Lower leg skin (tissue), 4 donors: ENCODE measurements at places on chromosomes 6 and 20. TPM values are rescaled to one million over a fixed set of nuclear protein-coding genes. Genes with fewer than 3 reads are reported as not detected.

The PDE10A gene
- 4.4 TPM for total RNA-seq

The BPIFB2 gene
- total RNA-seq: not detected

The NR2E1 gene
- total RNA-seq: not detected

The FNDC1 gene
- total RNA-seq: not detected

The SLC17A9 gene
- 1.0 TPM for total RNA-seq

The C6orf118 gene
- total RNA-seq: not detected

DNA sequence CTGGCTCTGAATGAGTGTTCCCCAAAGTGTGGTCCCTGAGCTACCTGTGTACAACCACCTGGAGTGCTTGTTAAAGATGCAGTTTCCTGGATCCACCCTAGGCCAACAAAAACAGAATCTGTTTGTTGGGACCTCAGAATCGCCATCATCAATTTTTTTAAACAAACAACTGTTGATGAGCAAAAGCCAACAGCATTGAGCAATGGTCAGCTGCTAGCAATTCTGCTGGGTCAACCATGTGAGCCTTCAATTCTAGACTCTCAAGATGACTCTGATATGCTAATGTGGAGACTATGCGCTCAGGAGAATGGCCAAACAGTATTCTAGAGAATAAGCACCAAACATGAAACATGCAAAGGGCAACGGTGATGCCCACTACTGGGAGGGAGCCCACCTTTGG lies 64.4 kb upstream of the IYD start:
- no peak for DNase-seq

DNA sequence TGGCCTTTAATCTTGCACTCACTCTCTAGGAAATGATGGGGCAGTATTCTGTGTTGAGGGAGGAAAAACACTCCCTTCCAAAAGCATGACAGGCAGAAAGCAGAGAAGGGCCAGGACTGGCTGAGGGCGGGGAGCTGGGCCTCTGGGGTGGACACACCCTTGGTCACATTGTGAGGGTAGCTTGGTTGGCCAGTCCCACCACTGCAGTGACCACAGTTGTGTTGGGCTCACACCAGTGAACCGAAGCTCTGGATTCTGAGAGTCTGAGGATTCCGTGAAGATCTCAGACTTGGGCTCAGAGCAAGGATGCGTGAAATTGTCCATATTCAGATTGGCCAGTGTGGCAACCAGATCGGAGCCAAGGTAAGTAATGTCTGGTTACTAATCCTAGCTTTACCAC lies at the start of gene TUBB1:
Gene TUBB1 (plus strand): TSS at position 213 of the 400 bp plus-strand sequence. CDS start 94 bp downstream, at position 307.
- DNase-seq: no peak

GRCh38 chr6:34248198-34248726 lies 544 bp downstream of the SMIM29 start:
- peak; percentile 94 for DNase-seq

DNA sequence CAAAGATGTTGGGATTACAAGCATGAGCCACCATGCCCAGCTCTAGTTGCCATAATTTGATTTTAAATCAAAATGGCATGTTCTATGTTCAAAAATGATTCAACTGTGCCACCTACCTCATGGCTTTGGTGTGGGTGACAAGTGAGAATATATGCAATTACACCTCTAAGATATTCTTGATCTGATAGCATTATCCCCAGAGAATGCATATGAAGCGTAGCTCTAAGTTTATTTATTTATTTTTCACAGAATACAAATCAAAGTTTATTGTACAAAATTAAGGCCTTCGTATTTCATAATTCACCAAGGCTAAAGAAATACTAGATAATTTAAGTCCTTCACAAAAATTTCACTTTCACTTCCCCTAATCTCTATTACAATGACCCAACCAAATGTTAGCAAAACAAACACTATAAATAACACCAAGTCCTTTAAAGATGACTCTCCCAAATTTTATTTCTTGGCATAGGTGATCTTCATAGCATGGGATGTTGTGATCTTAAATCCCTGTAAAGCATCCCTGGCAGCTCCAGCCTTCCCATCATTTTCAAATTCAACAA lies 205.9 kb upstream of the TAB2 start:
- no peak for DNase-seq

GRCh38 chr6:143160439-143161220 lies 99.9 kb downstream of the AIG1 start:
- no peak for DNase-seq

- DNase-seq: peak; percentile 84
Measured at GRCh38 chr20:58993332-58994248, 12.5 kb downstream of the NELFCD start.

GRCh38 chr20:20399531-20400500 lies 31.9 kb downstream of the INSM1 start:
- DNase-seq: peak; percentile 83

DNA sequence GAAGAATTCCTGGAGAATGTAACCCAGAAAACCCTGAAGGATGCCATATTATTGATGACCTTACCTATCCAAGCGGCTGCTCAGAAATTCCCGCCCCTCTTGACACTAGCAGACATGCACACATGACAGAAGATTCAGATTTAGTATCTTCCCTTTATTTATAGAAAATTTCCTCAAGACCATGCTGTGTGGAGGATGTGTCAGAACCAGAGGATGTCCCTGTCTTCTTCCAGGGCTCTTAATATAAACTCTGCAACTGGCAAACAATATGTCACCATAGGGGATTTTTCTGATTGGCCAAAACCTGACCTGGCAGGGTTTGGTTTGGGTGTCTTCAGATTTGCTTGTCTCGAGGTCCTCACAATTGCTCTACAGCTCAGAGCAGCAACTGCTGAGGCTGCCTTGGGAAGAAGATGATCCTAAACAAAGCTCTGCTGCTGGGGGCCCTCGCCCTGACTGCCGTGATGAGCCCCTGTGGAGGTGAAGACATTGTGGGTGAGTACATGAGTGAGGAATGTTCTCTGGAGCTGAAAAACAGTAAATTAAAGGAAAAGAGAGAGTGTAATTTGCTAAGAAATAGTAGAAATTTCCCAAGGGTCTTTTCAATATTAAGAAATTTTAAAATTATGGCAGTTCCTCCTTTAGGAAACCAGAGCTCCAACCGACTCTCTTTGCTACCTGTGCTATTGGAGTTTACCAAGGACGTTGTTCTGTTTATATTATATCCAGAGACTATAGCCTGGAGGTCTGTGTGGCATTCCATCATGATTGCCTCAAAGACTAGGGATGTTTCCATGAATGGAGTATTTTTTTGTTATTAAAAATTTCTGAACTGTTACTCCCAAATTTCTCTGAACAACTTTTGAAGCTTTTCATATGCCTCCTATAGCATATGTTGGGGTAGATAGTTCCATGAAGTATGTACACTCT lies at the start of gene HLA-DQA2:
Gene HLA-DQA2 (plus strand): TSS at position 361 of the 930 bp plus-strand sequence. CDS start 53 bp downstream, at position 414.
- no peak for DNase-seq

DNA sequence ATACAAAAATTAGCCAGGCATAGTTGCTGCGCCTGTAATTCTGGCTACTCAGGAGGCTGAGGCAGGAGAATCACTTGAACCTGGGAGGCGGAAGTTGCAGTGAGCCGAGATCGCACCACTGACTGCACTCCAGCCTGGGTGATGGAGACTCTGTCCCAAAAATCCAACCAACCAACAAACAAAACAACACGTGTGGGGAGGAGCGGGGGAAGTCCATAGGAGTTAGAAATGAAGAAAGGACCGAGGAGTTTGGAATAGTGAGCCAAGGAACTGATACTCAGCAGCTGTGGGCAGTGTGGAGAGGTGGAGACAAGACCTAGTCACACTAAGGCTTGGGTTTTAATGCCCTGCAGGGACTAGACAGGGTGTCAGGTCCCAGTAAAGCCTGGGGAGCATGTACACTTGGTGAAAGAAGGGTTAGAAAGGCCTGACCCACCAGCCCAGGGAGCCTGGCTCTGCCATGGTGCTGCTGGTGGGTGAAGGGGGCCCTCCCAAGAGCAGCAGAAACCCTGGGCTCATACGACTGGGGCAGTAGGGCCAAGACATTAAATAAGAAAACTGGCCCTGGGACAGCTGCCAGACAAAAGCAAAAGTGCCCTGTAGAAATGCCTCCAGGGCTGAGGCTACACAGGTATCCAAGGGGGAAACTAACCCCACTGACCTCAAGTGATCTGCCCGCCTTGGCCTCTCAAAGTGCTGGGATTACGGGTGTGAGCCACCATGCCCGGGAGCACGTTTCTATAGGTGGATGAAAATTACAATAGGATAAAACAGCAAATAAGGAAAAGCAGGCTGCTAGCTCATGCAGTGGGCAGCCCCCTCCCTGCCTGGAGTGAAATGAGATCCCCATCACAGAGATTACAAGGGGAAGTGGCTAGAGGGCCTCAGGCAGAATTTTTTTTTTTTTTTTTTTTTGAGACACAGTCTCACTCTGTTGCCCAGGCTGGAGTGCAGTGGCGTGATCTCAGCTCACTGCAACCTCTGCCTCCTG lies 58.0 kb downstream of the MYH7B start:
- DNase-seq: no peak

DNA sequence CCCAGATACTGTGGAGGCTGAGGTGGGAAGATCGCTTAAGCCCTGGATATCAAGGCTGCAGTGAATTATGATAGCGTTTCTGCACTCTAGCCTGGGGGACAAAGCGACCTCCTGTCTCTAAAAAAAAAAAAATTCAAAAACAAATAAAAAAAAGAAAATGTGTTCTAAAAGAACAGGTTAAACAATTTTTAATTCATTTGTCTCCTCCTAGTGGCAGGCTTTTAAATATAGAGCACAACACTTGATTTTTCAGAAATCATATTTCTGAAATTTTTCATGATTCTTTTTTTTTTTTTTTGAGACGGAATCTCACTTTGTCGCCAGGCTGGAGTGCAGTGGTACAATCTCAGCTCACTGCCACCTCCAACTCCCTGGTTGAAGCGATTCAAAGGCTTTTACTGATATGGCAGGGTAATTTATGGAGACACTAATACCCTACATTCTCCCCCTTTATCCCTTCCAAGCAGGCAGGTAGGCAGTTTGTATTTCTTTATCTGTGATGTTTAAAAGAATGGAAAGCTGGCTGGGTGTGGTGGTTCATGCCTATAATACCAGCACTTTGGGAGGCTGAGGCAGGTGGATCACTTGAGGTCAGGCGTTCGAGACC lies 8.7 kb upstream of the GTF3C6 start:
- DNase-seq: no peak

GRCh38 chr6:11160199-11160598 lies 48.7 kb upstream of the ERVFRD-1 start:
- no peak for DNase-seq

DNA sequence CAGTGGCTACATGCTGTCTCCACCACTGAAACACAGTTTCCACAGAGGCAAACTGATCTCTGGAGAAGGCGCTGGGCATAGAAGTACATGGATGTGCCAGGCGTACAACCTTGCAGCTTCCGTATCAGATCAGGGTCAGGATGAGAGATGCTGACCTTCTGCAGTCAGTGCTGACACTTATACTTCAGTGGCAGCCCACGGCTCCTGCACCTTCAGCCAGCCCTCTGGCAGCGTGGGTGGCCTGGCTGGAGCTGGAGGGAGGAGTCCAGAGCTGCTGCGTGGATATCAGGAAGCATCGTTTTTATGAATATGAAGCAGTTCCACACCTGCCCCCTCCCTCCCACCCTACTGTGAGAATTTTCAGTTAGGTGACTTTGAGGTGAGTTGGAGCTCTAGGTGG lies 149.3 kb downstream of the CFAP61 start:
- no peak for DNase-seq

- no peak for DNase-seq
Measured at GRCh38 chr6:149852180-149852579, 12.0 kb downstream of the LRP11 start.

- no peak for DNase-seq
Measured at GRCh38 chr20:23145281-23145700, 59.2 kb upstream of the CD93 start.

- no peak for DNase-seq
Measured at GRCh38 chr20:59191756-59192532, 28.3 kb downstream of the ZNF831 start.

GRCh38 chr6:55980627-55981211 lies 105.3 kb upstream of the BMP5 start:
- no peak for DNase-seq

DNA sequence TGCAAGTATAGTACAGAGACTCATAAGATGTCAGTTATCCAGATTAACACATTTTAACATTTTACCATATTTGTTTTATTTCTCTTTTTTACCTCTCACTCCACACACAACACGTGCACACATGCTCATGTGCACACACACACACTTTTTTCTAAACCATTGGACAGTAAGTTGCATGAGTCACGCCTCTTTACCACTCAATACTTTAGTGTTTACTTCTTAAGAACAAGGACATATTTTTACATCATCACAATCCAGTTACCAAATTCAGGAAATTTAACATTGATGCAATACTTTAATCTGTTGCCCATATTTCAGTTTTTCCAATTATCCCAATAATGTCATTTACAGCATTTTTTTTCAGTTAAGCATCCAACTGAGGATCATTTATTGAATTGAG lies 109.0 kb downstream of the RIN2 start:
- DNase-seq: no peak

- no peak for DNase-seq
Measured at GRCh38 chr6:119677384-119677783, 327.8 kb upstream of the MAN1A1 start.

DNA sequence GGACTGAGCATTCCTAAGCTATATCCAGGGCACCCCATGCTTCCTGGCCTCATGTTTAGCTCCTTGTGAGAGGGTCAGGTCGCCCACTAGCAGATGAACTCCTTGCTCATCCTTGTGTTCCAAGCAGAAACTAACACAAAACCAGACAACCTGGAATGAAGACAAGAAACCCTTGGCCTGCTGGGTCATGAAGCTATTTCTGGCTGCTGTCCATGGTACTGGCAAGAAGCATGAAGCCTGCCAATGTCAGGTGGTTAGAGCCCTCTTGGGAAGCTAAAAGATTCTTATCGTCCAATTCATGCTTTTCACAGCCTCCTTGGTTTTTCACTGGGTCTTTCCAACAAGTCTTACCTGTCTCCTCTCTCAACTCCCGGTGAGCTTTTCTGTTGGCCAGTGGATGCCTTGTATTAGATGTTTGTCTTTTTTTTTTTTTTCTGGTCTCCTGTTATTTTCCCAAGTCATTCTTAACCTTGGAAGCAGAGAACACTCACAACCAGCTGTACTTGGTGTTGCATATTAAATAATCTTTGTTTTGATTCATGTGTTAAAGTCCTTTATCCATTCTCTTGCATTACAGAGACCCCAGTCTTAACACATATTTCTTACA lies 180.3 kb downstream of the ANKRD60 start:
- DNase-seq: peak; percentile 74

DNA sequence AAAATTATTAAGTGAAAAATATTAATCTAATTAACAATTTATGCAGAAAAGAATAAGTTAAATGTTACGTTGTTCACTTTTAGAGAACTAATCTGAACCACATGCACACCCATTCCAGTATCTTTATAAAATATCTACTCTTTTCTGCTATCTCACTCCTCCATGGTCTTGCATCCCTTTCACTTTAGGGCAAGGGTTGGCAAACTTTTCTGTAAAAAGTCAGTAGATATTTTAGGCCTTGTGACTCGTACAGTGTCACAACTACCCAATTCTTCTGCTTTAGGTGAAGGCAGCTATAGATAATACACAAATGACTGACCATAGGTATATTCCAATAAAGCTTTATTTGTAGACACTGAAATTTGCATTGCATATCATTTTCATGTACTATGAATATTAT lies 39.7 kb upstream of the SUPT3H start:
- DNase-seq: no peak

GRCh38 chr20:32238483-32239425 lies 31.1 kb downstream of the POFUT1 start:
- DNase-seq: no peak
